ENCODE measurements at places on chromosomes 3 and 15. TPM values are rescaled to one million over a fixed set of nuclear protein-coding genes. Genes with fewer than 3 reads are reported as not detected.

- no peak for DNase-seq
- no peaks in the 10 kb centered on the region for H3K27me3 ChIP-seq
- H3K4me3 ChIP-seq, result no peak overlapping the region
- no peaks in the 10 kb centered on the region for H3K4me1 ChIP-seq
- no peaks in the 10 kb centered on the region for H3K36me3 ChIP-seq
These were observed 277.1 kb downstream of the MAGI1 start for GRCh38 chr3:65761446-65762234.

GRCh38 chr3:66121318-66121717, 82.6 kb upstream of the MAGI1 start:
- no peak overlapping the region for H3K4me3 ChIP-seq
- H3K36me3 ChIP-seq, result no peaks in the 10 kb centered on the region
- no peak for DNase-seq
- no peaks in the 10 kb centered on the region for H3K4me1 ChIP-seq
- H3K27me3 ChIP-seq, result no peaks in the 10 kb centered on the region

The EHHADH gene
- 1.8 TPM for total RNA-seq

The LMCD1 gene
- 634 TPM for total RNA-seq

All from ascending aorta (tissue), 2 donors.